Sciatic nerve (tissue), 2 donors: ENCODE measurements at places on chromosomes 7 and 10. TPM values are rescaled to one million over a fixed set of nuclear protein-coding genes. Genes with fewer than 3 reads are reported as not detected.

- DNase-seq = no peak
Observed at GRCh38 chr7:51082096-51082840, 234.3 kb downstream of the COBL start.

DNA sequence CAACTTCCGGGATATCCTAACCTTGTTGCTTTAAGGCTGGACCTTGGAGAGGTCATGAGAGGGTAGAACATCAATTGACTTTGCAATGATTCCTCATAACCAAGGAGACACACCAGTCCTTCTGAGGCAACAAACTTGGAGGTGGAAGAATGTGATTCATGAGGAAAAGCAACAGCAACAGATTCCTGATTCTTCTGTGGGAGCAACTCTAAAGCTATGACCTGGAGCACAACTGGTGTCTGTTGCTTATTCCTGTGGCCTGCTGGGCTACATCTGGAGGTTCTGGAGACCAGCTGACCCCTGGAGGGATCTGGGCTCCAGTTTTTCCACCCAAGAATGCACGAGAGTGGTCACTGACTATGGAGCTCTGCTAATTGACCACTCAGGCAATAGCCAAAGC, 116.6 kb downstream of the CREB5 start:
- no peak for DNase-seq

STEAP1B gene
- total RNA-seq = 11.6 TPM

WEE2 gene
- not detected for total RNA-seq

AQP1 gene
- 864 TPM for total RNA-seq

TRIP6 gene
- total RNA-seq = 62.6 TPM
